ENCODE measurements at places on chromosomes 6 and 20.

GRCh38 chr20:60599381-60599780, 641.2 kb downstream of the CDH26 start:
- DNase-seq, result no peak

GRCh38 chr20:31811796-31812728, 7.1 kb upstream of the MYLK2 start:
- DNase-seq, result no peak

DNA sequence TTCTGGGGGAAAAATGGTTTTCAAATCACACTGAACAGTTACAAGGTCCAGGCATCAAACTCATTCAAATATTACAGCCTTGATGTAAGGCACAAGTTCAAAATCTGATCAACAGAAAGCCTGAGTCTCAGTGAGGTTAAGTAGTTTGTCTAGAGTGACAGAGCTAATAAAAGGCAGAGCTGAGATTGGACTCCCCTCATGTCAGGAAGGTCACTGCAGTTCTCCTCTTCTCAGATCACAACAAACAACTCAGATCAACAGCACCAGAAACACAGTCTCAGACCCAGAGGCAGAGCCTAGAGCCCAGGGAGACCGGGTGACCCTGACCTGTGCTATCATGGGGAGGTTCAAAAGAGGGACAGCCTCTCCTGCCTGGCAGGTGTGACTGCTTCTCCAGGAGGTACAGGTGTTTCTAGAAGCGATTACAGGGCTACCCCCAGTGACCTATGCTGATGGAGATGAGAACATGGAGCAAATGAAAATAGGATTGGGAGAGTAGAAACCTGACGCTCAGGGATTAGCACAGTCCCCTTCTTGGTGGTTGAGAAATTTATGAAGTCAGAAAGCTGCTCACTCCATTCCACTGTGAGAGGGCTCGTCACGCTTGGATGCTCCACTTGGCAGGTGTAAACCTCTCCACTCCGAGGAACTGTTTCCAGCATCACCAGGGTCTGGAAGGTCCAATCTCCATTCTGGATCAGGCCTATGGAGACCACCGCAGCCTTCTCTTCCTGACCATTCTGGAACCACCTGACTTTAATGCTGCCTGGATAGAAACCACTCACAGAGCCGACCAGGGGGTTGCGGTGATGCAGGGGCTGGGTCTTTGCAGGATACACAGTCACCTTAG, 24.3 kb upstream of the HLA-DRB5 start:
- DNase-seq, result no peak

DNA sequence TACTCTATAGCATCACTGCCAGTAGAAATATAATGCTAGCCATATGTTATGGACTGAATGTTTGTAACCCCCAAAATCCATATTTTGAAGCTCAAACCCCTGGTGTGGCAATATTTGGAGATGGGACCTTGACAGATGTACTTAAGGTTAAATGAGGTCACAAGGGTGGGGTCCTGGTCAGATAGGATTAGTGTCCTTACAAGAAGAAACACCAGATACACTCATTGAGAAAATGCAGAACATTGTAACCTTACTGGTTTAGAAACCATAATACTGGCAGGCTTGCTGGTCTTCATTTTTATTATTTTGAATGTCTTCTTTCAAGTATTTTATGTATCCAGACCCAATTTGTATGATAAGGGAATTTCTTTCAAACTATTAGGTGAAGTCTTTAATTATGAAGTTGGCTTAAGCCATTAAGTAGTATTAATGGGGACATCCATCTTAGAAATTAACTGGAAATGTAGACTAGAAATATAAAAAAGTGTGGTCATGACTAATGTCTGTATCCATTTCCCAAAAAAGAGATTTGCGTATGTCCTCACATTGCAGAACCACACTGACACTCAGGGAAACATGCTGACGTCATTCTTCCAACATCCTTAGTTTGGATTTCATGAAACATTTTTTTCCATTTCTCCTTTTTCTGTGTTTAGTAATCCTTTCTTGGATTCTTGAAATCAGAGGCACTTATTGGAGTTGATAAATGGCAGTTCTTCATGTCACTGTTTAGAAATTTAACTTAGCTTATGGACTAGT, 32.4 kb downstream of the SLC16A10 start:
- DNase-seq, result peak; percentile 92

DNA sequence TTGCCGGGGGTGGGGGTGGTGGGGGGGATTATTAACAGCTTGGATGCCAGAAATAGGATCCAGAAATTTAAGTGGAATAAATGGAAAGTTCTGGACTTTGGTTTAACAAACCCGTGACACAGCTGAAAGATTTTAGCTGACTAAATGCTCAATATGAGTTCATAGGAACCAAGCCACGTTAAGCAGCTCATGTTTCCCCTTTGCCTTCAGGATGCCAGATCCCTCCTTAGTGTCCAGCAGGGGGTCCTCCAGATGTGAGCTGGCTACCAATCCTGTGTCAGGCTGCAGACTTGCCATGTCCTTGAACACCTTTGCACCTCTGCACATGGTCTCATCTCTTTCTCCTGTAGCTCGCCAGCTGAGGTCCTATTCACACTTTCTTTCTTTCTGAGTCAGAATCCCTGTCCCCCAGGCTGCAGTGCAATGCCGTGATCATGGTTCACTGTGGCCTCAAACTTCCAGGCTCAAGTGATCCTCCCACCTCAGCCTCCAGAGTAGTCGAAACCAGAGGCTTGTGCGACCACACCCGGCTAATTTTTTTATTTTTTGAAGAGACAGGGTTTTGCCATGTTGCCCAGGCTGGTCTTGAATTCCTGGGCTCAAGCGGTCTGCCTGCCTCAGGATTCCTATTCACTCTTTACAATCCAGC, 133.3 kb upstream of the ARMC2 start:
- no peak for DNase-seq

Data from inflammatory macrophage (primary cell).